Cardiac fibroblast (primary cell): ENCODE measurements at places on chromosomes 11 and 22.
A peak's percentile ranks its signal among the peaks of the same experiment; 100 is the strongest.

- DNase-seq = no peak
Observed at GRCh38 chr11:75625021-75625420, 43.8 kb downstream of the MAP6 start.

- DNase-seq = peak; percentile 63
Observed at GRCh38 chr11:82718307-82718706, 15.4 kb downstream of the FAM181B start.

GRCh38 chr11:32024948-32025347 lies 65.9 kb upstream of the RCN1 start:
- DNase-seq = no peak

DNA sequence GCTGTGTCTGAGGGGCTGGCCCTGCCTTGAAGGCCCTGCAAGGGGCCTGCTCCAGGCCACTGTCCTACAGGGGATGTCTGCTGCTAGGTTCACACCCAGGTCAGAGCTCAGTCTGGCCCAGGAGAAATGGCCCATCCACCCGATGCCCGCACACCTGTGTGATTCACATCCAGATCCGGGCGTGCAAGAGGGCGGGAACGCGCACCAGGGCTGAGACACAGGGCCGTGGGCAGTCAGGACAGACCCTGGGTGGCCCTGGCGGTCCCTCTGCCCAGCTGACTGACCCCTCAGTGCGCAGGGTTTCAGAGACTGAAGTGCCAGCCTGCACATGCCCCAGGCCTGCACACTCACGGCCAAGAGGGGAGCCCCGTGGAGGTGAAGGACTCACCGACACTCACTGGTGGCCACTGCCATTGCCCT lies 7.4 kb downstream of the TOLLIP start:
- no peak for DNase-seq

GRCh38 chr11:119344291-119345010 lies 2.1 kb downstream of the MFRP start:
- DNase-seq = no peak

DNA sequence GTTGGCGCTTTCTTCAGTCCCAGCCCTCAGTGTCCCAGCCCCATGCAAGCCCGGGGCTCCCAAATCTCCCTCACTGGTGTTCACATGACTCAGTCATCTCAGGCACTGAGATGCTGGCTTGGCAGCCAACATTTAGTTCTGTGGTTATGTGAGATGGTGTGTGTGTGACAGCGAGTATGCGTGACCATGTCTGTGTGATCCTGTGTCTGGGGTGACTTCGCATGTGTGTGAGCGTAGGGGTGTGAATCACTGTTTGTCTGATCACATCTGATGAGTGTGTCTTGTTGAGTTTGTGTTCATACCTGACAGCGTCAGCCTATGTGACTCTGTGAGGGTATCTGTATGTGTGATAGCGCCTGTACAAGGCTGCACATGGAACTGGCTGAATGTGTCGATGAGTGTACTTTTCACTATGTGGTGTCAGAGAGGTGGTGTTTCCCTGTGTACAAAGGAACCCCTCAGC lies 16.2 kb downstream of the CREB3L1 start:
- DNase-seq = peak; percentile 94

GRCh38 chr11:61880031-61880430 lies 11.3 kb downstream of the FADS3 start:
- DNase-seq = no peak

- no peak for DNase-seq
Observed at GRCh38 chr11:45832811-45833441, 14.3 kb upstream of the CRY2 start.

GRCh38 chr11:8192896-8193209 lies 24.0 kb upstream of the RIC3 start:
- DNase-seq = no peak

DNA sequence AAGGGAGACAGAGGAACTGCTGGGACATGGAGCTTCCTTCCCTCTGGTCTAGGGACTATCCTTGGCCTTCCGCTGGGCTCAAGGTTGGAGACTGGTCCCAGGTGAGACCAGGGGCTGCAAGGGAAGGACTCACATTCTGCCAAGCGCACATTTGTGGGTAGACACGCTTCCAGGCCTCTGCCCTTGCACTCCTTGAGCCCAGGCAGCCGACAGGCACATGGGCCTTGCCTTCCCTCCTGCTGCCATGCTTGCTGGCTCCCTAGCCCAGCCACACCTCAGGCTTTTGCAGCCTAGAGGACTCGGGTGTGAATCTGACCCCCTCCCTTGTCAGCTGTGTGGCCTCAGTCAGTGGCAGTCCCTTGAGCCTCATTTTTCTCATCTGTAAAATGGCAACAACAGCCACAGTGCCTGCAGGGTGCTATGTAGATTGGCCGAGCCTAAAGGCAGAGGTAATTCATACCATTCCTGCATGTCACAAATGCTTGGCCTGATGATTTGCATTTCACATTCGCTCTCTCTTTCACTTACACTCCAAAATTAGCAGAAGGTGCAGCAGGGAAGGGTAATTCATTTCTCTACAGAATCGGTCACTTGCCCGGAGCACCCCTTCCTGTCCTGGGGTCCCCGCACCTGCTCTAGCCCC lies 57.6 kb upstream of the NECTIN1 start:
- no peak for DNase-seq

- DNase-seq = no peak
Observed at GRCh38 chr22:43447380-43447779, 35.6 kb downstream of the MPPED1 start.

DNA sequence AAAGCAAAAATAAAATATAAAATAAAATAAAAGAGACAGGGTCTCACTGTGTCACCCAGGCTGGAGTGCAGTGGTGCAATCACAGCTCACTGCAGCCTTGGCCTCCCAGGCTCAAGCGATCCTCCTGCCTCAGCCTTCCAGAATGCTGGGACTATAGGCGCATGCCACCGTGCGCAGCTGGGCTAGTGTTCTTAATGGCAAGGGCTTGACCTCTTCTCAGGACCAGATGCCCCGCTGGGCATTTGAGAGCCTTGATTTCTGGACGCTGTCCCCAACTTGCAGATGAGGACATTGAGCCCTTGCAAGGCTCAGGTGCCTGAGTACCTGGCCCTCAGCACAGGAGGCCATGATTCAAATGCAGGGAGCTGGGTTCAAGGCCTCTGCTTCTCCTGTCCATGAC lies 82.6 kb downstream of the DHCR7 start:
- DNase-seq = no peak
